ENCODE measurements at places on chromosomes 12 and 14.

DNA sequence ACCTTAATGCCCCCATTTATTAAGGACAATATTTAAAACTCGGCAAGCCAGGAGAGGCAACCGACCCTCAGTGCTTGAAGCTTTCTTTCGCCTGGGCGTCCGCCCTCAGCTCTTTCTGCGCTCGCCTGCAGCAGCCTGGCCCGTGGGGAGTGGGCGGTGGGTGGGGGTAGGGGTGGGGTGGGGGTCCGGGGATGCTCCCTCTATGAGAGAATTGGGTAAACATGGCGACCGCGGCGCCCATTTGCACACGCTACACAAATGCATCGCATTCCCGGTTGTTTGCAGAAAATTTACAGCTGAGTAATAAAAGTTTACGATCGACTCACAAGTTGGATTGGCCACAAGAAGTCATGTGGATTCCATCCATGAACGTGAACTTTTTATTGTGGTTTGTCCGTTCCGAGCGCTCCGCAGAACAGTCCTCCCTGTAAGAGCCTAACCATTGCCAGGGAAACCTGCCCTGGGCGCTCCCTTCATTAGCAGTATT, 7.7 kb downstream of the HOXC8 start:
- no peak for DNase-seq

GRCh38 chr14:31380106-31380505, 40.2 kb downstream of the HEATR5A start:
- no peak for DNase-seq

GRCh38 chr14:71261206-71261605, 353.9 kb downstream of the PCNX1 start:
- DNase-seq: no peak

GRCh38 chr12:113174461-113175384, 10.6 kb downstream of the DDX54 start:
- DNase-seq: peak; percentile 44

- no peak for DNase-seq
Measured at GRCh38 chr12:42819846-42820245, 230.3 kb upstream of the PRICKLE1 start.

DNA sequence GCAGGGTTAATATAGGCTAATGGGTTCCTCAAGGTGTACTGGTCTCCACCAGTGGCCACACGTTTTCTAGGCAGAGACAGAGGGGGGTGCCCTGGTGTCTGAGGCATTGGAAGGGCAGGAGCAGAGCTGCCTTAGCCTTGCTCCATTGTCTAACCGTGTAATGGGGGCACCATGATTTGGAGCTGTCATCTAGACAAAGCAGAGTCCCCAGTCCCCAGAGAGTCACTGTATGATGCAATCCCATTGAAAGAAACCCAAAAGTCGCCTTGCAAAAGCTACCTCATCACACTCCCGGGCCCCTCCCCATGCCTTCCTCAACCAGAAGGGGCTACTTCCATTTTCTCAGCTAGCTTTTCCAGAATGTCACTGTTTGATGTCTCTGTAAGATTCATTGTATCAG, 487.1 kb downstream of the AACS start:
- no peak for DNase-seq

GRCh38 chr12:25584596-25584995, 31.5 kb upstream of the LMNTD1 start:
- no peak for DNase-seq

GRCh38 chr14:76958980-76959710, 69.4 kb downstream of the IRF2BPL start:
- no peak for DNase-seq

GRCh38 chr14:21163871-21164291, 8.0 kb upstream of the OR5AU1 start:
- DNase-seq: no peak

GRCh38 chr12:13175499-13175898, 21.0 kb upstream of the EMP1 start:
- DNase-seq: no peak

GRCh38 chr14:86652526-86652925, 1122.6 kb downstream of the FLRT2 start:
- no peak for DNase-seq

GRCh38 chr14:22870811-22871223, 723 bp upstream of the LRP10 start:
- no peak for DNase-seq

- DNase-seq: no peak
Measured at GRCh38 chr14:56059054-56059453, 59.2 kb upstream of the PELI2 start.

- DNase-seq: no peak
Measured at GRCh38 chr12:11016937-11017336, 5.5 kb downstream of the TAS2R19 start.

DNA sequence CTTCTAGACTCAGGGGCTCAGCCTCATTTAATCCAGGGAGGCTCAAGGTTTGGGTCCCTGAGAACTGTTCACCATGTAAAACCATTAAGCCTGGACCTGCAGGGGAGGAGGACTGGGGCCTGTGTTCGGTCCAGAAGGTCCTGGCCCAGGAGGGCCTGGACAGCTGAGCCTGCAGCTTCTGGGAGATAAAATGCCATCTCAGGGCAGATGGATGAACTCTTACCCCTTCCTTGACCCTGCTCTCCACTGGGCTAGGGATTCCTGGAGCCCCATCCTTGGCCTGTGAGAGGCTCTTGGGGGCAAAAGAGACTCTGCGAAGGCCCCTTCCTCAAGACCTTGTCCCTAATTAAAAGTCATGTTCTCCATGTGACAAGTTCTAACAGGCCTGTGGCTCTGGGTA, 51.2 kb downstream of the PRMT8 start:
- DNase-seq: no peak

GRCh38 chr14:66143387-66144112, 342.6 kb upstream of the CCDC196 start:
- DNase-seq: no peak

GRCh38 chr14:100871234-100872186, 32.0 kb downstream of the RTL1 start:
- DNase-seq: no peak

GRCh38 chr12:55723516-55724225, 3.5 kb downstream of the RDH5 start:
- no peak for DNase-seq

GRCh38 chr14:104184911-104185499, 46.6 kb downstream of the KIF26A start:
- no peak for DNase-seq

DNA sequence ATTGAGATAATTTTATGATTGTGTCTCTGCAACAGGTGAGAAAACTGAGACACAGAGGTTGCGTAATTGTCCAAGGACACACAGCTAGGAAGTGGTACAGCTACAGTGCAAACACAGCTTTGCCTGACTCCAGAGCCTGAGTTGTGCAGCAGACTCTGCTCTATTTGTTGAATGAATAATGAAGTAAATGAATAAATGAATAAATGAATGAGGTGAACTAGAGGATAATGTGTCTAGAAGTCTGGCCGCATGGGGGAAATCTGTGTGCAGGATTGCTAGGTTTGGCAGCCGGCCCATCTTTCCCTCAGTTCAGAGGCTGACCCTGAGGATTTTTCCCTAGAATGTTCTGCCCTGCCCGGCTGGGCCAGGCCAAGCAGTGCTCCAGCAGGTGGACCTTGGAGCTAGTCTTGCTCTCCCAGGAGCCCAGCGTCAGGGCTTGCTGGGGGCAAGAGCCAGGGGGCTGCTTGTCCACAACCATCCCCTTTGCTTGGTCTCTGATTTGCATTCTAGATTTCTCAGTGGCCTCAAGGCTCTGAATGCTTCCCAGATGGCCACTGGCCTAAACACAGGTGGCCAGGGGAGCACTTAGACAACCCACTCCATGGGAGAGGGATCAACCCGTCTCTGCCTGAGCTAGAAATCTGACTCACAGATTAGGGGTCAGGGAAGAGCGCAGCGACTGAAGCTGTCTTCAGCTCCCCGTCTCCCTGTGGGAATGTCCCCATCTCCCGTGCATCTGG, 225.2 kb downstream of the C12orf75 start:
- DNase-seq: no peak
